ENCODE measurements at places on chromosomes 5 and 9.

GRCh38 chr5:135840959-135841358, 6.5 kb downstream of the SLC25A48 start:
- DNase-seq, result no peak

GRCh38 chr9:121850366-121850765, 198.9 kb downstream of the DAB2IP start:
- DNase-seq, result no peak

GRCh38 chr5:107023732-107024131, 647.0 kb downstream of the EFNA5 start:
- no peak for DNase-seq

- DNase-seq, result no peak
Measured at GRCh38 chr9:114688909-114689610, 7.1 kb upstream of the TEX48 start.

- DNase-seq, result no peak
Measured at GRCh38 chr9:88090151-88090581, 48.1 kb downstream of the SPATA31C2 start.

DNA sequence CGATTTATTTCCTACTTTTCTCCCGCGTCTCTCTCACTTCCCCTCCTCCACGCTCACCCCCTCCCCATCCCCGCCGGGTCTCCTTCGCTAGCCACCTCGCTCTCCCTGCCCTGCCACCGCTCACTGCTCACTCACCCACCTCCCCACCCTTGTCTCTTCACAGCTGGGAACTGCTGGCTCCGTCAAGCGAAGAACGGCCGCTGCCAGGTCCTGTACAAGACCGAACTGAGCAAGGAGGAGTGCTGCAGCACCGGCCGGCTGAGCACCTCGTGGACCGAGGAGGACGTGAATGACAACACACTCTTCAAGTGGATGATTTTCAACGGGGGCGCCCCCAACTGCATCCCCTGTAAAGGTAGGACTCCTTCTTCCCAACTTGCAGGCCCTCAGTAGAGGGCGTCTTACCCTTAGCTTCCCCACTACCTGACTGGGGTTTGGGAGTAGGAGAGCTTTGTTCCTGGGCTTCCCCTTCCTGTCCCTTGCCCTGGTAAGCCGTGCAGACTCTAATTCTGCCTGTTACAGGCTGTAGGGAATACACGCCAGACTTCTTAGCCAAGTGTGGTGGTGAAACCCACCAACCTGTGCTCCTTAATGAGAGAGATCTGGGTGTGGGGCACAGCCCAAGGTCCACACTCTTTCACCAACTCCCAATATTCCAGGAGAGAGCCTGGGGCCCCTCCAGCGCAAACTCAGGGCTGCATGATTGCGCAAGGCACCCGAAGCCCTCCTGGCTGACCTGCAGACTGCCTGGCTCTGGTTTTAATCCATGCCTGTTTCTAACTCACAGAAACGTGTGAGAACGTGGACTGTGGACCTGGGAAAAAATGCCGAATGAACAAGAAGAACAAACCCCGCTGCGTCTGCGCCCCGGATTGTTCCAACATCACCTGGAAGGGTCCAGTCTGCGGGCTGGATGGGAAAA, 2.5 kb downstream of the FST start:
- DNase-seq, result no peak

DNA sequence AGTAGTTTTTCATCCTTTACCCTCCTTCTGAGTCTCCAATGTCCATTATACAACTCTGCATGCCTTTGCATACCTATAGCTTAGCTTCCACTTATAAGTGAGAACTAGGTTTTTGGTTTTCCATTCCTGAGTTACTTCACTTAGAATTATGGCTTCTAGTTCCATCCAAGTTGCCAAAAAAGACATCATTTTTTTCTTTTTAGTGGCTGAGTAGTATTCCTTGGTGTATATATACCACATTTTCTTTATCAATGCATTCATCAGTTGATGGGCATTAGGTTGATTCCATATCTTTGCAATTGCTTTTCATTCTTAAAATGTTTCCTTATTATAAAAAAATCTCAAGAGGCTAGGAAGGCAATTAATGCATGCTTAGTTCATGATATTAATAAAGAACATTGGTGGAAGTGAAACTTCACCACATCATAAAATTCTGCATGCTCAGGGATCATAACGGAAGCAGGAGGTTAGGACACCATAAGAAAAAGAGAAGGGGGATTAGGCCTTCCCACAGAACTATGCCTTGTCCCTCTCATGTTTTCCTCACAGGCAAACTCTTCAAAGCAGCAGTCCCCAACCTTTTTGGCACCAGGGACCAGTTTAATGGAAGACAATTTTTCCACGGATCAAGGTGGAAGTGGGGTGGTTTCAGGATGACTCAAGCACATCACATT, 105.2 kb downstream of the FRMD3 start:
- no peak for DNase-seq

DNA sequence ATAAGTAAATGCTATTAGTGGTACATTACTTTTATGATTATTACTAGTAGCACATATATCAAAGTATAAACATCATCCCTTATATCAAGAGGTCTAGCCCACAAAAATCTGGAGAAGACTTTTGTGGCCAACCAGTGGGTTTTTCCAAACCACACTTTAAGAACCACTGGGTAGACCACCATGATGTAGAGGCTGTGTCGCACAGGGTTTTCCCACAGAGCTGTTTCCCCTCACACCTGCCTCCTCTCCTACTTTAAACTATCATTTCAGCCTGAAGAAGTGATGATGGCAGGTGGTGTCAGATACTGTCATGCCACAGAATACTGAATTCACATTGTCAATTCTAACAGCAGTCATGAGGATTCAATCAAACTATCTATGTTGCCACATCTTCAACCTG, 109.2 kb downstream of the FBXW11 start:
- DNase-seq, result no peak

- no peak for DNase-seq
Measured at GRCh38 chr5:12258549-12258948, 354.3 kb upstream of the CTNND2 start.

DNA sequence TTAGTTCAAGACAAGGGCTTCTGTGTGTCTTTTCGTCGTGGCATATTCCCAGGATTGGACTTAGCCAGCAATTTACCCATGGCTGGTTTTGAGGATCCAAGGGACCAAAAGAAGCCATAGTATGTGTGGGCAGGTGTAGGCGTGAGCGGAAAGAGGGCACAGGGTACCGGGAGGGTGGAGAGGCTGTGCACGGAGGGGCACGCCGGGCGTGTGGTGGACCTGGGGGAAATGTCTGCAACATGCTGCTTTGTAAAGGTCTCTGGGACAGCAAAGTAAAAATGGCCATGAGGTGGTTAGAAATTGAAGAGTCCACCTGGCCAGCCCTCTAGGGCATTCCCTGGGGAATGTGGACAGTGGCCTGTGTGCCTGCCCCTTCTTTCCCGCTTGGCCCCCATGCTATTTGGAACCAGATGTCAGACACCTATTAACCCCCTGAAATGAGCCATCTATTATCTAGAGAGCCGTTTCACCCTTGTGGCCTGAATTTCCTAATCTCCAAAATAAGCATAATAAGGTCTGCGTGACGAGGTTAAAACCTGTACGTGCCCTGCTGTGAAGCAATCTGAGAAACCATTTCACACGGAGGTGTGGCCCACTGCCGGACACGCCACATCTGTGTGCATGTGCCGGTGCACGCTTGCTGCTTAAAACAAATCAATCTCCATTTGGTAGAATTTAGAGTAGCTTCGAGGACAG, 5.1 kb downstream of the FLT4 start:
- DNase-seq, result no peak

- no peak for DNase-seq
Measured at GRCh38 chr9:89905606-89906338, 301.0 kb downstream of the GADD45G start.

DNA sequence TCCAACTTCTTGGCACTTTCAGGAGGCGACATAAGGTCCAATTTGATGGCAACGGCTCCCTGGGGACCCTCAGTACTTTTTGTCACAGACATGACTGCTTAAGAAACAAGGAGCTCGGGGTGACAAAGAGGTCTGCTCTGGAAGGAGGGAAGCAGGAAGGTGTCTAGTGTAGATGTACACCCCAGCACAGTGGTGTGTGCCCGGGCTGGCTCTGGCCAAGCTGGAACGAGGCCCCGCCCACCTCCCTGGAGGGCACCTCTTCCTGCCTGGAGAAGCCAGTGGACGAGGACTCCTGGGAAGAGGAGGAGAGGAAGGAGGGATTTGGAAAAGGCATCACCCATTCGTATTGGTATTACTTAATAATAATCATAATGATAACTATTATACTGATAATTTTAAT, at the start of gene SLC36A2:
Gene SLC36A2, minus strand, starts transcription at position 191 of the 400 bp plus-strand sequence. Its CDS starts 99 bp downstream, at position 92.
- no peak for DNase-seq

- no peak for DNase-seq
Measured at GRCh38 chr5:111997308-111997707, 240.3 kb upstream of the NREP start.

- DNase-seq, result no peak
Measured at GRCh38 chr5:42874621-42875198, 63.0 kb upstream of the SELENOP start.

DNA sequence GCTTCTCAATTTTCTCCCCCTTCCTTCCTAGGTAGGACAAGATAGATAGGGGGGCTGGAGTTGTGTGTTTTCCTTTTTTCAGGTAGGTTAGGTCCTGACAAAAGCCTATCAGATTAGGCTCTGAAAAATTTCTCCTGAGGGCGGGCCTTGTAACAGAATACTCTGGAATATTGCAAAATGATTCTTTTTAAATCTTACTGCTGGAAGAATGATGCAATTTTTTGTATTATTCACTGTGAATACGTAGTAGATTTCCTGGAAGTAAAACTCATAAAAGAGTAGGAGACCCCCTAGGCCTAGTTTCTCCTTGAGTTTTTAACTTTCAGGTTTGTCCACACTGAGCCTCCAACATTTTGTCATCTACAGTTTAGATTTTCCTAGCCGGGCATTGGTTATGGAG, 1701.8 kb downstream of the EFNA5 start:
- no peak for DNase-seq

DNA sequence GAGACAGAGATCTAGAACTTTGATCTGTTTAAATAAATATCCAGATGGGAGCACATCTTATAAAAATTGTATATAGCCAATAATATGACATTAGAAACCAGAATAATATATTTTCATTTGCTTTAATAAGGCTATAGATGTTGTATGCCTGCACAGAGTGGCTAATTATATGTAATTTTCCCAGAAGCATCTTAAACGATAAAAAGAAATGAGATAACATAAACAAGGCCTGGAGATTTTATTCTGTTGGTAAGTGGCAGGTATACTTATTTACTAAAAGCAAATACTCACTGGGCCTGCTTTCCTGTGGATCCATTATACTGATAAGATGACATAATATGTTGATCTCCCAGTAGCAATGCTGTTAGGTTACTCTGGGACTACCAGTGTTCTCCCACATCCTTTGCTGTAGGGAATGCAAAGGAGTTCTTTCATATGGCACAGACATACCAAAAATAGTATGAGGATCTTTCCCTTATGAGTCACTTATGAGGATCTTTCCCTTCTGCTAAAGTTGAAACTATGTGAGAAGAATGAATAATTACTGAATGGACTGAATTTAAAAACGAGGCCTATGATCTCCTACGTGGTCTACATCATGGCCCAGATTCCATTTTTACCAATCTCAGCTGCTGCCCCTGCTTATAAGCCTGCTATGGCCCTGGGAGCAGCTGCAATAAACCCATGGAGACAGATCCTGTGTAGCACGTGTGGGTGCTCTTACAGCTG, 112.1 kb downstream of the NUDT12 start:
- no peak for DNase-seq

All from substantia nigra (tissue), 51 donors.